ENCODE measurements at places on chromosomes 13 and 19.

- no peak for DNase-seq
Measured at GRCh38 chr13:64099994-64100393, 2684.3 kb upstream of the PCDH20 start.

DNA sequence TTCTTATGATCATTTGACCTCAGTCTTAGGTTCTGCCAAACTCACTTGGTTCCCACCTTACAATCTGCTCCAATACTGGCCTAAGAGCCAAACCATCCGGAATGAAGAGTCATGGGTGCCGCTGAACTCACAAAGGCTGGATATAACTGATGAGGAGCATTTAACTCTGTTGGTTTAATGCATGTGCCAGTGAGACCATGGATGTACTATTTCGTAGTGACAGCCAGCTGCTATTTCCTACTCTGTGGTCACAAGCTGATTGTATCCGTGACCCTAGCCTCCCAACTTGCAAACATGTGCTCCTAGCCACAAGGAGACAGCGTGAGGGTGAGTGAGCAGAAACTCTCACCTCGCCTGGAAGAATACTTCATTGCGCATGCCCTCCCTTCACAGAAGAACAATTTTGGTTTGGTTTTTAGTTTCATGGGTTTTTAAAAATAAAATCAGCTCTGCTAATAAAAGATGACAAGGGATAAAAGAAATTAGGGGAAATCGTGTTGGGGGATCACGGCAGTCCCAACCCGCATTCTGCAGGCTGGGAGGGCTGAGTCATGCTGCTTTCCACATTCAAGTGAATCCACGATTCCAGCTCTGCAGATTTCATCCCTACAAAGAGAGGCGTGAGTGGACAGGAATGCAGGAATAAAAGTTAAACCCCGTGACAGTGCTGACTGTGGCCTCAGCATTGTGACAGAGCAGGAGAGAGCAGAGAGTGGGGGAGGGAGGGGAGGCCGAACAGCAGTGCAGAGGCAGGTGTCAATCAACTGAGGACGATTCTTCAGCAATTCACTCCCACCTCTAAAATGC is 66.8 kb upstream of the RAP2A start:
- peak; percentile 20 for DNase-seq

DNA sequence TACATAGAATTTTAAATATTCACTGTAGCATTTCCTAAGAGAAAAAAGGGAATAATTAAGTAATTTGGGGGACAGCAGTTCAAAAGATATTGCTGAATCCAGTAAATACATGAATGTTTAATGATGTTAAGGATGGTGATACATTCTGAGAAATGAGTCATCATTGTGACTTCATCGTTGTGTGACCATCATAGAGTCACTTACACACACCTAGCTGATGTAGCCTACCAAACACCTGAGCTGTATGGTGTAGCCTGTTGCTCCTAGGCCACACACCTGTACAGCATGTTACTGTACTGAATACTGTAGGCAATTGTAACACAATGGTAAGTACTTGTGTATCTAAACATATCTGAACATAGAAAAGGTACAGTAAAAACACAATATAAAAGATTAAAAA is 34.8 kb downstream of the ATP7B start:
- no peak for DNase-seq

DNA sequence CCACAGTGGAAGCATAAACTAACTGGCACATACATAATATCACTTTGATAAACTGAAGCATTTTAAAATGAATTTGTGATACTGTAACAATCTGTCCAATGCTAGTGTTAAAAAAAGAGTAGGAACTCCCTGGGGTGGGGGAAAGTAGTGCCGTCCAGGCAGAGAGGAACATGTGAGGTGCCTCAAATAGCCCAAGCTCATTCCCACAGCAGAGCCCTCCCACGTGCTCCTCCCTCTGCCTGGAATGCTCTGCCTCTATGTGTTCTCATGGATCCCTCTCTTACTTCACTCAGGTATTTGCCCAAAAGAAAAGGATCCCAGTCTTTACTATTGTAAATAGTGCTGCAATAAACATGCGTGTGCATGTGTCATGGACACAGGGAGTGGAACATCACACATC is 188.1 kb downstream of the NHLRC3 start:
- no peak for DNase-seq

DNA sequence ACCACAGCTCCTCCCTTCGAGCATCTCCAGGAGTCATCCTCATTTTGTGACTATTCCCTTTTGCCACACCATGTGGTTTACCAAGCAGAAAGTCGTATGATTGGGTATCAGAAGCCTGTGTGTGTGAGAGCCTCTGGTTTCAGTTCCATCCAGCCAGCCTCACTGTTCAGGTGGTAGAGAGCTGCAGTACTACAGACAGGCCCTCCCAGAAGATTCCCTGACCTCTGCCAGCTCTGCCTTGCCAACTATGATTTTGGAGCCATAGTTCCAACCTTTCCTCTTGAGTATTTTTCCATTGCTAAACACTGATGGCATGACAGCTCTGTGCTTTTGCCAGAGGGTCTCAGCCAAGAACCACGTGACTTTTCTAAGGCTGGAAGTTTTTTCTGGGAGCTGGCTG is 82.5 kb downstream of the DHRS12 start:
- DNase-seq: no peak

- no peak for DNase-seq
Measured at GRCh38 chr19:3533033-3533432, 5.9 kb upstream of the TEKTIP1 start.

DNA sequence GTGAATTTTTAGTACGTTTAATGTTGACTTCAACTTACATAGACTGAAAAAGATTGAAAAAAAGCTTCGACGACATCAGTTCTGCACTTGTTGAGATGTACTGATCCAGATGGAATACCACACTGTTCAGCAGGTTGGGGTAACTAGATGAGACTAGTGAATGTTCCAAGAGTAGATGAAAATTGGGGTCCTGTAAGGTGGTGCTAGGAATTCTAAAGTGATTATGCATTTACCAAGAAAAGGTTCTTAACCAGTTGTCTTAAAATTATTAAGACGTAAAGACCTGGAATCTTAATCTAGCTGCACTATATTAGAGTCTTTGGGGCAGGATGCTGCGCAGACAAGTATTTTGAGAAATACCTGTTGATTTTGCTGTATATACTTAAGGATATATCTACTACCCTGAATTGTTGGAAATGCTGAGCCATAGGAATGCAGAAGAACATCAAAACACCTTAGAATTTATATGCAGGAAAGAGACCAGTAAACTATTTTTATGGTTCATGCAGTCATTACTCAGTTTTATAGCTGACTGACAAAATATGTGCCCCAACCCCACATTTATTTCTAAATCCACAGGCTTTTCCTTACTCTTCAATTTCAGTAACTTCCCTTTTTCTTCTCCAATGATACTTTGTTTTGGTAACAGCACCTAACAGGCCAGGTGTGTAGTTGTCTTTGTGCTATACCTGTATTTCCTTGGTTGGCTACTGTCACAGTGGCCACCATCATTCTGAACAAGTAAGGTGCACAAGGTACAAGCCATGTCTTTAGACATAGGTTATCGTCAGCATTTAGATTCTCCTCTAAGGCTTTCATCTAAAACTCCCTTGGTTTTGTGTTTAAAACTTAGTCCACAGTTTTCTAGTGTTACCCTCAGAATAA is 8.6 kb downstream of the MIR17HG start:
- no peak for DNase-seq

DNA sequence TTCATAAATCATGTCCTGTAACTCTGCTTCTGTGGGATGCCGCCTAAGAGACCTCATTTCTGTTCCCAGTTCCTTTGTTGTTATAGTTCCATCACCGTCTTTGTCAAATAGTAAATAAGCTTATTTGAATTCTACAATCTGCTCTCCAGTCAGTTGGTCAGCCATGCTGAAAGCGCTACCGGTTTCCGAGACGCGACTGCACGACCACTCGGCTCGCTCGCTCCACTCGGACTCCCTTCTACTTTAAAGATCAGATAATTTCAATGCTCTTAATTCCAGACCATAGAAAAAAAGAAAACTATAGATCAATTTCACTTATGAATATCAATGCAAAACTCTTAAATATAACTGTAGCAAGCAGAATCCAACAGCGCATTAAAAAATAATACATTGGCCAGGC is 64.2 kb upstream of the STK24 start:
- no peak for DNase-seq

GRCh38 chr19:495402-496111 is 729 bp upstream of the MADCAM1 start:
- no peak for DNase-seq

Data from foreskin keratinocyte (primary cell).